Progenitor cell of endocrine pancreas (in vitro differentiated cells): ENCODE measurements at places on chromosomes 5 and 9. TPM values are rescaled to one million over a fixed set of nuclear protein-coding genes. Genes with fewer than 3 reads are reported as not detected.

The ITGA1 gene
- total RNA-seq = 6.4 and 7.8 TPM in 2 replicates

The ENG gene
- 0.64 and 0.91 TPM in 2 replicates for total RNA-seq

The KCNV2 gene
- not detected in 2 replicates for total RNA-seq

The NTNG2 gene
- total RNA-seq = 2.4 TPM in 2 replicates

The NXNL2 gene
- total RNA-seq = 0.31 TPM in 1 of 2 replicates, not detected in the other

The MCCC2 gene
- total RNA-seq = 43.5 and 48.7 TPM in 2 replicates

The CCL19 gene
- total RNA-seq = 0.53 TPM in 1 of 2 replicates, not detected in the other

The OR1Q1 gene
- not detected in 2 replicates for total RNA-seq

The IL3 gene
- not detected in 2 replicates for total RNA-seq

The S100Z gene
- total RNA-seq = 1.2 and 1.7 TPM in 2 replicates

The PDZD2 gene
- total RNA-seq = 2.4 and 3.1 TPM in 2 replicates

The GKAP1 gene
- 22.0 and 22.9 TPM in 2 replicates for total RNA-seq

The PTPN3 gene
- 3.7 and 4.8 TPM in 2 replicates for total RNA-seq

The POLE3 gene
- total RNA-seq = 36.6 and 40.5 TPM in 2 replicates

The FCN2 gene
- not detected in 2 replicates for total RNA-seq
